ENCODE measurements at places on chromosomes 5 and 9. TPM values are rescaled to one million over a fixed set of nuclear protein-coding genes. Genes with fewer than 3 reads are reported as not detected.

GRCh38 chr9:92607773-92608172 lies 62.2 kb downstream of the IPPK start:
- H3K36me3 ChIP-seq, result peaks cover 24% of the 10 kb centered on the region
- H3K27me3 ChIP-seq, result no peaks in the 10 kb centered on the region
- H3K4me1 ChIP-seq, result peaks cover 11% of the 10 kb centered on the region
- peak overlapping the region; percentile 41 for H3K27ac ChIP-seq
- no peak overlapping the region for H3K4me3 ChIP-seq

DNA sequence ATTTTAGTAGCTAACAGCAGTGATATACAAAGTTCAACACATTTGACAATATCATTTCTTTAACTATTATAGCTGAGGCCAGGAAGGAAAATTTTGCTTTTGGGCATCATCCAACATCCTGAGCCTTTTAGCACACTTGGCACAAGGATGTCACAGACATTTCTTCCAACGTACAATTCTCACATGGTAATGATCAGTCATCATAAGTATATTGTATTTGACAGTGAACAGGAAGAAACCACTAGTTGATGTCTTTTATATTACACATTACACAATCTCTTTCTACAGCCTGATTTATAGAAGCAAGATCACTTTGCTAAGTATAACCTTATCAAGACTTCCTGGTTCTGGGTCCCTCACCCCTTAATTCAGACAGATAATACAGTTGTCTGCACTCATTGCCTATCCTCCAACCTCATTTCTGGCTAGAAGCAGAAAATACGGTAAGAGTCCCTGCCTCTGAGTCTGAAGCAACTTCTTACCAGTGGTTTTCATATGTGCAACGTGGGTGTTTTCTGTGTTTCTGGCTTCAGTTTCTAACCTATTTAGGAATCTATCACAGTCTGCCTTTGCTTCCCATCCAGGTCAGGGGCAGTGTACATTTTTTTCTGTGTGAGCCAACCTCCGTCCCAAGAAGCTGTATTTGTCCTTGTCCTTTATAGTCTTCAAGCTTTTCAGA lies 167.8 kb downstream of the PAM start:
- no peak overlapping the region for H3K27ac ChIP-seq
- H3K4me1 ChIP-seq, result no peaks in the 10 kb centered on the region
- no peak overlapping the region for H3K4me3 ChIP-seq
- no peak for DNase-seq

- H3K4me3 ChIP-seq, result no peak overlapping the region
- H3K27me3 ChIP-seq, result no peaks in the 10 kb centered on the region
- no peak for DNase-seq
- H3K36me3 ChIP-seq, result no peaks in the 10 kb centered on the region
Measured at GRCh38 chr5:106768392-106768791, 902.3 kb downstream of the EFNA5 start.

GRCh38 chr5:120151825-120152224 lies 312.3 kb upstream of the PRR16 start:
- no peaks in the 10 kb centered on the region for H3K27me3 ChIP-seq
- H3K36me3 ChIP-seq, result no peaks in the 10 kb centered on the region
- H3K4me3 ChIP-seq, result no peak overlapping the region
- no peaks in the 10 kb centered on the region for H3K4me1 ChIP-seq

- no peaks in the 10 kb centered on the region for H3K27me3 ChIP-seq
- H3K4me1 ChIP-seq, result no peaks in the 10 kb centered on the region
- DNase-seq, result no peak
Measured at GRCh38 chr5:10513501-10514442, 50.1 kb upstream of the ANKRD33B start.

- H3K27ac ChIP-seq, result no peak overlapping the region
- H3K27me3 ChIP-seq, result no peaks in the 10 kb centered on the region
- H3K4me1 ChIP-seq, result no peaks in the 10 kb centered on the region
- no peak overlapping the region for H3K4me3 ChIP-seq
- no peak for DNase-seq
- H3K36me3 ChIP-seq, result no peaks in the 10 kb centered on the region
Measured at GRCh38 chr9:20397348-20397747, 225.0 kb downstream of the MLLT3 start.

DNA sequence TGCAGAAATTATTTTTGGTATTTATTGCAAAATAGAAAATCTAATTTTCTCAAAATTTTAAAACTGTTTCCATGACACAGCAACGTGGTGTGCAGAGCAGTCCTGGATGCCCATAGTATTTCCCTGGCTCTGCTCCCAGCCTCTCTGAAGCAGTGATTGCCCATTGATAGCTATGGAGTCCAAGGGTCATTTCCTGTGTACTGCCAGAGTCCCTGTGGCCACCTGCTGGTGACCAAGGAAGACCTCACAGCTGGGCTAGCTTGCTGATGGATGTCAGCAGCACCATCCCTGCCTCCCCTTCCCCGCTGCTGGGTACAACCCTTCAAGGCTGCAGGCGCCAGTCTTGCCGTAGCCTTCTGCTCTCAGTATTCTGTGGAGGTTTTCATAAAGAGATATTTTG lies 184.1 kb downstream of the DIRAS2 start:
- H3K4me3 ChIP-seq, result no peak overlapping the region
- no peak overlapping the region for H3K27ac ChIP-seq
- no peaks in the 10 kb centered on the region for H3K27me3 ChIP-seq
- H3K36me3 ChIP-seq, result no peaks in the 10 kb centered on the region
- peak; percentile 82 for DNase-seq

DNA sequence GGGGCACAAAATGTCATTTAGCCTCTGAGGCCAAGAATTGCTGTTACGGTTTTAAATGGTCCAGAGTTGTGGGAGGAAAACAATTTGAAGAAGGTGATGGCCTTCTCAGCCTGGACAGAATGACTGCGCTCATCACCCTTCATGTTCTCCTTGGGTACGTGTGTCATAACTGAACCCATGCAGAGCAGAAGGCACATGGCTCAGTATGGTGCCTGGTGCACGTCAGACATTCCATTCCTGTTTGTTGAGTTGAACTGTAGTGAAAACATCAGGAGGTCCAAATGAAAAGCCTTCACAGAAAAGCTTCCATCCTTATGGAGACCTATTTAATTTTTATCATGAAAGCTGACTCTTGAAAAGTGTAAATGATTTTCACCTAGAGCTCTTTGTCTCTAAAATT lies 133.2 kb downstream of the CFAP90 start:
- no peaks in the 10 kb centered on the region for H3K36me3 ChIP-seq
- H3K4me3 ChIP-seq, result no peak overlapping the region
- DNase-seq, result no peak

DNA sequence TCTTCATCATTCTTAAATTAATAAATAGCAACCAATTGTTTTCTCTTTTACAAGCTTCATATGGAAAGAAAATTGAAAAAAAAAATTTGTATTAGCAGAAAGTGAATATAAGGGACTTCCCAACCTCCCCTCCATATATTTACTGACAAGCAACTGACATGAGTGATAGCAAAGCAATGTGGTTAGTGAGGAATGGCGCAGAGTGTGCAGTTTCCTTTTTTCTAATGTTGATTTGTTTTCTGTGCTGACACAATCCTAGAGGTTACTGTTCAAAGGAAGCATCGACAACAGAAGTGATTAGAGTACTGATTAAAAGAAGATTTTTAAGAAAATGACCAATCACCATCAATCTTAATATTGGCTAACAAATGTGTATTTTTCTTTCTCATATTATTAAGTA lies 1.7 kb upstream of the PTGER4 start:
- DNase-seq, result no peak
- peak overlapping the region; percentile 97 for H3K27ac ChIP-seq
- H3K4me3 ChIP-seq, result peak overlapping the region; percentile 75
- H3K27me3 ChIP-seq, result no peaks in the 10 kb centered on the region
- no peaks in the 10 kb centered on the region for H3K4me1 ChIP-seq
- H3K36me3 ChIP-seq, result no peaks in the 10 kb centered on the region

Gene INSL6
- polyA plus RNA-seq, result not detected

Gene PCDHGA1
- polyA plus RNA-seq, result not detected

Gene ST8SIA4
- polyA plus RNA-seq, result 0.38 TPM

All from stomach (tissue), 19 donors.